A549 treated with RU486 at 1 μM for 4 hours (cell line): ENCODE measurements at places on chromosomes 3 and 15. TPM values are rescaled to one million over a fixed set of nuclear protein-coding genes. Genes with fewer than 3 reads are reported as not detected.

PLSCR5 gene
- not detected in 5 replicates for total RNA-seq

CPA3 gene
- not detected in 5 replicates for total RNA-seq

CHDH gene
- total RNA-seq: 1.8 to 3.4 TPM (median 2.4 TPM) in 5 replicates

VPS18 gene
- 19.3 to 25.4 TPM (median 23.0 TPM) in 5 replicates for total RNA-seq

OR5H2 gene
- not detected in 5 replicates for total RNA-seq

NANOGP8 gene
- not detected in 5 replicates for total RNA-seq

RETNLB gene
- not detected in 5 replicates for total RNA-seq

CFAP100 gene
- total RNA-seq: not detected in 5 replicates

C3orf85 gene
- total RNA-seq: not detected in 5 replicates

VGLL3 gene
- total RNA-seq: 2.4 to 8.8 TPM (median 7.3 TPM) in 5 replicates

CHRNA7 gene
- total RNA-seq: 3.0 to 4.6 TPM (median 4.1 TPM) in 5 replicates

DPPA2 gene
- total RNA-seq: not detected in 5 replicates

TMF1 gene
- total RNA-seq: 8.8 to 16.6 TPM (median 14.8 TPM) in 5 replicates

SEMA3G gene
- 0.07 to 0.09 TPM (median 0.08 TPM) in 4 of 5 replicates, not detected in the other for total RNA-seq

TRIM42 gene
- total RNA-seq: not detected in 5 replicates

RIOX2 gene
- 27.5 to 31.5 TPM (median 30.1 TPM) in 5 replicates for total RNA-seq

SLC9A9 gene
- 0.38 to 0.42 TPM in 2 of 5 replicates, not detected in the others for total RNA-seq

TMEM108 gene
- total RNA-seq: not detected in 5 replicates

CSPG5 gene
- total RNA-seq: 0.63 to 1.3 TPM (median 1.1 TPM) in 5 replicates

QTRT2 gene
- total RNA-seq: 19.9 to 28.4 TPM (median 26.3 TPM) in 5 replicates

CEMIP gene
- 1.6 to 2.2 TPM (median 2.0 TPM) in 5 replicates for total RNA-seq

ACTRT3 gene
- 2.5 to 3.2 TPM (median 2.8 TPM) in 5 replicates for total RNA-seq

CD200 gene
- not detected in 5 replicates for total RNA-seq
